Lung (tissue), 17 donors: ENCODE measurements at places on chromosomes 16 and 17.

- DNase-seq, result peak; percentile 39
- H3K4me1 ChIP-seq, result peaks cover 25% of the 10 kb centered on the region
- peak overlapping the region; percentile 35 for H3K27ac ChIP-seq
- peaks cover 8% of the 10 kb centered on the region for H3K36me3 ChIP-seq
- no peaks in the 10 kb centered on the region for H3K27me3 ChIP-seq
Observed at GRCh38 chr17:44120851-44121605, 2.4 kb downstream of the HDAC5 start.

DNA sequence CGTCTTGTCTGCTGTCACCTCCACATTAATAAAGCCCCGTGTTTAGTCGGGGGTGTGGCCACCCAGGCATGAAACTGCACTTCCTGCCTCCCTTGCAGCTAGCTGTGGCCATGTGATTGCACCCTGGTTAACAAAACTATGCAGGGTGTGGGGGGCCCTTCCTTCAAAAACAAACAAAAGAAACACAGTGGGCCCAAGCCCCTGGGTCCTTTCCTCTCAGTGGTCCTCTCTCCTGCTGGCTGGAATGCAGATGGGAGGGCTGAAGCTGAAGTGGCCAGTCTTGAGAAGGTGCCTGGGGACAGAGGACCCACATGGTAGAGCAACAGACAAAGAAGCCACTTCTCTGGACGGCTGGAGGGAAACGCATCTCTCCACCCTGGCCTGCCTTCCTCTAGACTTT, 38.0 kb upstream of the FOXF1 start:
- peaks cover 11% of the 10 kb centered on the region for H3K27me3 ChIP-seq
- no peaks in the 10 kb centered on the region for H3K4me1 ChIP-seq
- no peak for DNase-seq
- no peak overlapping the region for H3K27ac ChIP-seq

DNA sequence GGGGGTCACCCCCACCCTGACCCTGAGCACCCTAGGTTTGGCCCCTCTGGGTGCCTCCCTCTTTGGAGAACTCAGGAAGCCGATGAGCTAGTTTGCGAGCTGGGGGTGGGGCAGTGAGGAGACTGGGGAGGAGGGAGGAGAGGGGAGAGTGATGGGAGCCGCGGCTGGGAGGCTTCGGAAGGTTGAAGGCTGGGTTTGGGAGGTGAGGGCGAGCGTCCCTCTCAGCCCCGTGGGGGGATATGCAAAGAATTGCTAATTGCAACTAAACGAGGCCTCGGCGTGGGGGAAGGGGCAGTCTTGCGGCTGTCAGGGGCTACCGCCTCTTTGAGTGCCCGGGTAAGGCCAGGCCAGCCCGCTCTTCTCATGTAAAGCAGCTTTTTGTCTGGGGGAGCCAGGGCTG, 17.6 kb upstream of the FZD2 start:
- H3K27ac ChIP-seq, result no peak overlapping the region
- no peaks in the 10 kb centered on the region for H3K36me3 ChIP-seq
- no peaks in the 10 kb centered on the region for H3K4me1 ChIP-seq
- no peaks in the 10 kb centered on the region for H3K27me3 ChIP-seq
- H3K4me3 ChIP-seq, result no peak overlapping the region
- peak; percentile 45 for DNase-seq

GRCh38 chr17:74713171-74713755, 540 bp upstream of the CD300LF start:
- H3K27ac ChIP-seq, result no peak overlapping the region
- no peaks in the 10 kb centered on the region for H3K27me3 ChIP-seq
- no peaks in the 10 kb centered on the region for H3K36me3 ChIP-seq
- H3K4me1 ChIP-seq, result no peaks in the 10 kb centered on the region
- no peak overlapping the region for H3K4me3 ChIP-seq

DNA sequence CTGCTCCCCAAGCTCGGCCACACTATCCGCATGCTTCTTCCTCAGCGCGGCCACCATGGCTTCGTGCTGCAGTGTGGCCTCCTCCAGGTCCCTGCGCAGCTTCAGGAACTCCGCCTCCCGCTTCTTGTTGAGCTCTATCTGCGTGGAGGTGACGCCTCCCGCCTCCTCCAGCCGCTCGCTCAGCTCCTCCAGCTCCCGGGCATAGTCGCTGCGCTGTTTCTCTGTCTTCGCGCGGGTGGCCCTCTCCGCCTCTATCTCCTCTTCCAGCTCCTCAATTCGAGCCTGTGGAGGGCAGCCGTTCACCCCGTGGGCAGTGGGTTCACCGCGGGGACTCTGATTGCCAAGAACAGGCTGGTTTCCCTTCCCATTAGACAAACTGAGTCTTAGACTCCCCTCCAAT, 19.0 kb downstream of the MYH3 start:
- no peak overlapping the region for H3K27ac ChIP-seq
- H3K4me3 ChIP-seq, result no peak overlapping the region
- no peaks in the 10 kb centered on the region for H3K4me1 ChIP-seq
- no peak for DNase-seq
